IMR-90 (cell line): ENCODE measurements at places on chromosomes 6 and 20.

GRCh38 chr6:22328474-22328873 lies 31.6 kb upstream of the PRL start:
- no peak for DNase-seq

- peak; percentile 45 for DNase-seq
These were observed 669 bp upstream of the PEX6 start for GRCh38 chr6:42979523-42980177.

GRCh38 chr6:53199156-53199555 lies 50.5 kb upstream of the GCM1 start:
- DNase-seq = no peak

GRCh38 chr20:35598476-35598875 lies 17.2 kb upstream of the SPAG4 start:
- no peak for DNase-seq
